AML-193 (cell line): ENCODE measurements at places on chromosomes 16 and 17.

- DNase-seq, result no peak
Measured at GRCh38 chr17:7782240-7782639, 51.8 kb upstream of the KDM6B start.

- no peak for DNase-seq
Measured at GRCh38 chr16:88479793-88480760, 27.0 kb downstream of the ZFPM1 start.

DNA sequence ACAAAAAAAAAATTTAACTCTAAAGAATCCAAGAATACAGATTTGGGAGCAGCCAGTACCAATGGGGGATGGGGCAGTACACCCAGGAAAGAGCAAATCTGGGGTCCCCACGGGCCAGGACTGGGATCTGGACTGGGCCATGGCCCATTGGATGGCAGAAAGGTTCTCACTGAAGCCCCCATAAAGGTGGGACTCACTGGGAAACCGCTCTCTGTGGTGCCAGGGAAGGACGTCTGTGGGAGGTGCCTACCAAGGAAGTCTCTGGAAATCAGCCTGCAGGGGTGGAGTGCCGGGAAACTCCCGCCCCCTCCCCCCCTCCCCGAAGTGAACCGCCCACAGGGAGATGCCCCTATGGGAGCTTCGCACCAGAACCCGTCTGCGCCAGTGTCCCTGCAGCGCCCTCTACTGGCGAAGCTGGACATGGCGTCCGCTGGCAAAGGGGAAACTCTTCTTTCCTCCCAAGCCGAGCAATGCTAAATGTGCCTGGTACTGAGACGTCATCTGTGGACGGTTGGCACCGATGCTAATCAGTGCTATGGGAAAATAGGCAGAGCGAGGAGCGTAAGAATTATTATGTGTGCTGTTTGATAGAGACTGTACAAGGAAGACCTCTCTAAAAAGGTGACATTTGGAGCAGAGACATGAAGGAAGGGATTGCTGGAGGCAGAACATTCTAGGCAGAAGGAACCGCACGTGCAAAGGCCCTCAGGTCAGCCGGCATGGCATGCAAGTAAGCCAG, 671.1 kb downstream of the WWOX start:
- DNase-seq, result peak; percentile 1

DNA sequence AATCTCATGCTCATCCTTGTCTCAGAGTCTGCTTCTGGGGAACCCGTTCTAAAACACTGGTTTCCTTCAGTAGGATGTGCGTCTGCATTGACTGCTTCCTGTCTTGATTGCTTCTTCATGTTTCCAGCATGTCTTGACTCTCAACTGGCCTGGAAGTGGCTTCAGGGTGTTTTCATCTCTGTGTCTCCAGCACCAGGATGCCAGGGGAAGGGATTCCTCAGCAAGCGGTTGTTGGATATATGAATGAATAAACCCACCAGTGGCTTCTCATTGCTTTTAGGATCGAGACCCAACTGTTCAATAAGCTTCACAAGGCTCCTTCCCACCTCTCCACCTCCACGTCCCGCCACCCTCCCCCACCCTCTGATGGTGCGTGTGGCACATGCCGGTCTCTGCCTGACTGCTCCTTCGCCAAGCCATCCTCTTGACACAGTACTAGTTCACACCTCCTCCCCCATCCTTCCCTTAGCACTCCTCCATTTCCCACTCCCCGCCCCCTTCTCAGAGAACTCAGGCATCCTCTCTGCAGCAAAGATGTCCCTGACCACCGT, 14.1 kb upstream of the TNS4 start:
- no peak for DNase-seq

- DNase-seq, result peak; percentile 62
Measured at GRCh38 chr17:76791053-76791980, 53.4 kb downstream of the MFSD11 start.

DNA sequence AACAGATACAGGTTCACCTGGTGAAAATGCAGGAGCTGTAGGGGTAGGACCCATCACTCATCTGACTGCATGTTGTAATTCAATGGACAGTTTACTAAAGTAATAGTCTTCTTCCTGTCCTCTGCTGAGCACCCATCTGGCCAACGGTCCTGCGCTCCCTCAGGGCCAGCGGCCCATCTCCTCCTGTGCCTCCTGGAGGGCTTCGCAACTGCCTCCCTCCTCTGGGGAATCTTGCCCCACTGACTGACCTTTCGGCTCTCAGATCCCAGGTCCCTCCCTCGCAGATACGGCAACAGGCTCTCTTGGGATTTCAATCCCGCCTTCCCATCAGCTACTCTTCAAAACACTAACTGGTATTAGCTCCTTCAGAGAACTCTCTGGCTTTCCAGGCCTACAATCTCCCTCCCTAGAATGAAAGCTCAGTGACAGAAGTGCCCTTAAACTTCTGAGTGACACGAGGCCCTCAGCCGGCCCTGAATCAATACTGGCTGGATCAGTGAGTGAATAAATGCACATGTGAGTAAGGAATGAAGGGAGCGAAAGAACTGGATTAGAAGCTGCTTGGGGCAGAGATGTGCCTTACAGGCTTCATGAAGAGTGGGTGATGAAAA, 1.3 kb downstream of the PEMT start:
- DNase-seq, result no peak

DNA sequence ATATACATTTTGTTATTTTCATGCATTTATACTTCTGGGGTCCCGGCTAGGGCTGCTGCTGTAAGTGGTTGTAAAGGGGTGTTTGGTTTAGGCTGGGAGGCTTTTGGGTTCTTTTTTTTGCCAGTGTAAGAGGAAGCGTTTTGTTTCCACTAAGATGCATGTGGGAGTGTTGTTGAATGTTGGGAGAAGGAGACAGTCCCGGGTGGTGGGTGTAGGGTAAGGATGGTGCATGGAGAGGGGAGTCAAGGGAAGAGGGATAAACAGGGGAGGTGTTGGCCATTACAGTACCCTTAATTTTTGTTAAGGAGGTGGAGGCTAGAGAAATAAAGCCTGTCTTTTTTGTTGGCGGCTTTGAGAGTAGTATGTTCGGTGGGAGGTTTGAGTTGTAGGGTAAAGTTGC, 8.4 kb upstream of the ZNF747 start:
- DNase-seq, result no peak

DNA sequence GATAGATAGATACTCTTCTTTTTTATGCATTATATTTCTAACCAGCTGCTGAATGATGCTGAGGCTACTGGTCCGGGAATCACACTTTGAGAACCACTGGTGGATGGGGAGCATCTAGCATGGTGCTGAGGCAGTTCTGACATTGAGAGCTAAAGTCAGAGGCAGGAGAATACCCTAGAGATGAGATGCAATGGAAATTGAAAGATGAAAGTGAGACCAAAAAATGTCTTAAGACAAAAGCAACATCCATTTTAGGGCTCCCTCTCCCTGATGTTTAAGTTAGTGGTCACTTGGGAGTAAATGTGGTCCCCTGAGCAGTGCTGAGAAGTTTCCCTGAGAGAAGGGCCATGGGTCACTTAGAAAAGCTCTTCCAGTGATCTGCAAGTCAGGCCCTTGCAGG, 6.8 kb downstream of the PCTP start:
- no peak for DNase-seq

DNA sequence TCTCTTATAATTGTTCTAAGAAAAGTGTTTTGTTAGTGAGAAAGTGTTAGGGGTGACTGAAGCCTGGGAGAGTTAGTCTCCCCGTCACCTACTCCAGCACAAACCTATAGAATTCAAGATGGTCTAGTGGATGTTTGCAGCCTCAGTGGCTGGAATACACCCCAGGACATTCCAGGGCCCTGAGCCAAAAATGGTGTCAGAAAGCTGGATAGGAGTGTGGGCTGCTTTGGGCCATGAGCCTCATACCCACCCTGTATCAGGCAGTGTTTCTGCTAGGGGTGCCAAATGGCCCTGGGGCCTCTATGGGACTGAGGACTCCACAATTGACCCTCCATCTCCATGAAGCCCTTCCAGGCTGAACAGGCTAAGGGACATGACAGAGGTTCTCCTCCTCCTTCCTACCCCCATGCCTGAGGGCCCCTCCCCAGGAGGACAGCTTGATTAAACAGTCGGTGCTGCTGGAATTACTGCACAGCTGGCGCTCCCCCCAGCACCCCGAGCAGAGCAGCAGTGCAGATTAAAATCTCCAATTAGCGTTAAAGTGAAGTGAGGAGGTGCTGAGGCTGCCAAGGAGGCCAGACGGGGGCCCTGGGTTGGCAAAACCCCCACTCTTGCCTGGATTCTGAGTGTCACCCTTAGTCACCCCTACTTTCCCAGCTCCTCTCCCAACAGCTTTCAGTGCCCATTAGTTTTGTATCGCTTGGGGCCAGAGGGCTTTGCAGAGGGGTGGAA, 59.1 kb downstream of the NEUROD2 start:
- DNase-seq, result no peak

DNA sequence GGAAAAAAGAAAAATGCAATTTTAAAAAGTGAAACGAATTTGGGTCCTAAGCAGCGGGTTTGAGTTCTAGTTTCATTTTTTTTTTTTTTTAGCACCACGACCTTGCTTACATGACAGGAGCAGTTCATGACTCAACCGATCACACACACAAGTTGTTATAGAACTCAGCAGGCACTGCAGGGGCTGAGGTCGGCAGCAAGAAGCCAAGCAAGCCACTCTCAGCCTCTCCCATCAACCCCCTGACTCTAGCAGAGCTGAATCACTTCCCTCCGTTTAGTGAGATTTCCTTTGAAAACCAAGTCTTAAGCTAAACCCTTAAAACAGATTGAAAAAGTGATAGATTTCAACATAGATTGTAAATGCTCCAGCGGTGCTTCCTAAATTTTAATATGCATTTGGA, 520.8 kb downstream of the HAPSTR1 start:
- no peak for DNase-seq

- DNase-seq, result no peak
Measured at GRCh38 chr16:59046335-59046734, 312.2 kb upstream of the GOT2 start.

DNA sequence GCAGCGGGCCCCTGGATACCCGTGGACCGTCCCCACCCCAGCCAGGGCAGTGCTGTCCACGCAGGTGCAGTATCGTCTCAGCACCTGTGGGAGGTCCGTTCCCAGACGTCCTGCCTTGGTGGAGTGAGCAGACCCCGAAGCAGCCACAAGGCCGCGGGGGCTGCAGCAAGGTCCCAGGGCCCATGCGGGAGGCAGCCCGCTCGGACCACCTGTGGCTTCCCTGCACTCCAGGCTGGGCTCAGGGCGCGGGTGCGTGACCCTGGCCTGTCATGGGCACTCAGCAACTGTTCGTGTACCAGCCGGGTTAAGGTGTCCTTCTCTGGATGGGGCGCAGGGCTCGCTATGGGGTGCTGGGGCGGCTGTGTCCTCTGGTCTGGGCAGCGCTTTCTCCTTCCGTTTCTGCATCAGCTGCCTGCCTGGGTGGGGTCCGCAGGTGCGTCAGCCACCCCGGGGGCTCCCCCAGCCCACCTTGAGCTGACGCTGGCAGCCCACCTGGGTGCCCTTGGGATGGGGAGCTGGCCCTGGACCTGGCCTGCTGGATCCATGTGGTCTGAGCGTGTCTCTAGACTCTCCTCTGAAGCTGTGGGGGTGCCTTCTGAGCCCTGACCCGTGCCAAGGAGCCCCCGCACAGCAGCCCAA, 18.4 kb downstream of the BAHCC1 start:
- no peak for DNase-seq

GRCh38 chr17:81400154-81400977, 5.1 kb downstream of the BAHCC1 start:
- no peak for DNase-seq

DNA sequence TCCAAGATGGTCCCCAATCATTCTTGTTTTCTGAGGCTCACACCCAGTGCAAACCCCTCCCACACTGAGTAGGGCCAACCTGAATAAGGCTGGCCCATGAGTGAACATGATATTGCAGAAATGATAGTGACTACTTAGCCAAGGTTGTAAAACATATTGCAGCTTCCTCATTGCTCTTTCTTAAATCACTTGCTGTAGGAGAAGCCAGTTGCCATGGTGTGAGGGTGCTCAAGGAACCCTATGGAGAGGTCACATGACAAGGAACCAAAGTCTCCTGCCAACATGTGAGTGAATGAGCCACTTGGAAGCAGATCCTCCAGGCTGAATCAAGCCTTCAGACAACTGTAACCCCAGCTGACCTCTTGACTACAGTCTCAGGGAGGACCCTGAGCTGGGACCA, 191.4 kb downstream of the RGS9 start:
- DNase-seq, result no peak

DNA sequence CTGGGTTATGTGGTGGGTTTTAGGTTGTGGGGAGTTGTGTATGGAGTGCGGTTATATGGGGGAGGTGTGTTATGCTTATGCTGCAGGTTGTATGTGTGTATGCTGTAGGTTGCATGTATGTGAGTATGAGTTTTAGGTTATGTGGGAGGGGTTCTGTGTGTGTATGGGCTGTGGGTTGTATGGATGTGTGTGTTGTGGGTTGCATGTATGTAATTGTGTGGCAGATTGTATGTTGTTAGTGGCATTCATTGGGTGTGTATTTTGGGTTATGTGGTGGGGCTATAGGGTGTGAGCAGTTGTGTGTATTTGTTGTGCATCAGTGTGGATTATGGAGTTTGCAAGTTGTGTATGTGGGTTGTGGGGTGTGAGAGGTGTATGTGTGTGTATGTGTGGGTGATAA, 277.4 kb downstream of the NPIPA8 start:
- no peak for DNase-seq

- peak; percentile 79 for DNase-seq
Measured at GRCh38 chr16:2429034-2429770, at the start of gene CCNF. Gene CCNF (plus strand): TSS chr16:2429447. CDS start chr16:2429482, 35 bp downstream.

DNA sequence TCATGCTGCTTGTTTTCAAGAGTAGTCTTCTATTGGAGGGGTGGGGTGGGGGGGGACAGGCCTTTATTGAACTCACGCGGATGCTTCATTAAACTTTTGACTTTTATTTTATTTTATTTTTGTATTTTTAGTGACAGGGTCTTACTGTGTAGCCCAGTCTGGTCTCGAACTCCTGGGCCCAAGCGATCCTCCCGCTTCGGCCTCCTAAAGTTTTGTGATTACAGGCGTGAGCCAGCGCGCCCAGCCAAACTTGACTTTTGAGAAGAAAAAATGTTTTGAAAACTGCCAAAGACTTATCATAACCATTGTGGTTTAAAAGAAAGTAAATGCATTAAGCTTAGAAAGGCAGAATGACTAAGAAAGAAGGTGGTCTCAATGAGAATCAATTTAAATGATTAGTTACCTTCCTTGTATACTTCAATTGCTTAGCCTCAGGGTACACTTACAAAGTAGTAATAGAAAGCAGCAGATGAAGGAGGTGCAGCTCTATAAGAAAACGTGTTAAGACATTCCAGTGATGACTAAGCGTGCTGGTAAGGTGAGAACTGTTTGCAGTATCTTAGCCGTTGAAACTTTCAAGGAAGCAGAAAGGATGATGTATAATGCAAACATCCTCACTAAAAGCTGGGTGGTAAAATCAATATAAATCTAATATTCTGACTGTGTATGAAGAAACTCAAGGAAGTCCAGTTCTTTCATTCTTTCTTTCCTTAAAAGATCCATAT, 1.2 kb downstream of the AP2B1 start:
- DNase-seq, result peak; percentile 44
